Articular chondrocyte of knee joint (primary cell): ENCODE measurements at places on chromosomes 3 and 15. TPM values are rescaled to one million over a fixed set of nuclear protein-coding genes. Genes with fewer than 3 reads are reported as not detected.

GPR62 gene
- 0.11 and 0.13 TPM in 2 replicates for total RNA-seq

C3orf49 gene
- not detected in 2 replicates for total RNA-seq

ZNF621 gene
- total RNA-seq: 29.0 and 29.3 TPM in 2 replicates

LMCD1 gene
- 208 and 322 TPM in 2 replicates for total RNA-seq

CMTM8 gene
- total RNA-seq: 0.26 and 0.86 TPM in 2 replicates

GOLGA8N gene
- 5.7 and 6.5 TPM in 2 replicates for total RNA-seq
